Left renal pelvis (tissue), 4 donors: ENCODE measurements at places on chromosomes 16 and 17.

DNA sequence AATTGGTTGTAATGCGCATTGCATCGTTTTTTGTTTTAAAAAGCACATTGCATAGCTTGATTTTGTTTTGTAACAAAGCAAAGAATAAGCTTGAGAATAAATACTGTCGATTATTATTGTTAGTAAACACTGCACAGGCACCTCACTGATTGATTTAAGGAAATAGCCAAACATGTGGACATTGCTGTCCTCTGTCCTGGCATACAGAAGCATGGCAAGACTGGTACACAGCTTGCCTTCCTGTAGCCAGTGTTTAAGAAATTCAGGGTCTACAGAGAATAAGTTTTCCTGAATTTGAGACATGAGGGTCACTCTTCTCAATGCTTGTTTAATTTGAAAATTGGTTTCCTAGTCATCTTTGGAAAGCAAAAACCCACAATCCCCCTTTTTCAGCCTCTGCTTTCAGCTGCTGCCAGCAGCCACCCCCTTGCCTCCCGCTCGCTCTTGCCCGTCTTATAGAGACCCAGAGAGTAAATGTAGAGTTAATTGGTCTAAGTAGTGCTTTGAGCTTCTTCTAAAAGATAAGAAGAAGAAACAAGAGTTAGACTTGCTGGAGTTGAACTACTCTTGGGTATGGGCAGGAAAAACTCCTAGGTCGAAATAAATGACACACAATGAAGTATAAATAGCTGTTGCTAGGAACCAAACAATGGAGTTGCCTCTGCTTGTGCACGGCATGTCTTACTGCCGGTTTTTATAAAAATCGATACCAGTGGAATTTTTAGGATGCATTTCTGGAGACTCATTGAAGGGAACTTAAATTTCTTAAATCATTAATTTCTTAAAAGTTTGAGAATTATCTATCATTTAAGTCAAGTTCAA, 116.6 kb downstream of the MRTFB start:
- DNase-seq: no peak

GRCh38 chr16:22938647-22939046, 124.7 kb downstream of the HS3ST2 start:
- DNase-seq: no peak

DNA sequence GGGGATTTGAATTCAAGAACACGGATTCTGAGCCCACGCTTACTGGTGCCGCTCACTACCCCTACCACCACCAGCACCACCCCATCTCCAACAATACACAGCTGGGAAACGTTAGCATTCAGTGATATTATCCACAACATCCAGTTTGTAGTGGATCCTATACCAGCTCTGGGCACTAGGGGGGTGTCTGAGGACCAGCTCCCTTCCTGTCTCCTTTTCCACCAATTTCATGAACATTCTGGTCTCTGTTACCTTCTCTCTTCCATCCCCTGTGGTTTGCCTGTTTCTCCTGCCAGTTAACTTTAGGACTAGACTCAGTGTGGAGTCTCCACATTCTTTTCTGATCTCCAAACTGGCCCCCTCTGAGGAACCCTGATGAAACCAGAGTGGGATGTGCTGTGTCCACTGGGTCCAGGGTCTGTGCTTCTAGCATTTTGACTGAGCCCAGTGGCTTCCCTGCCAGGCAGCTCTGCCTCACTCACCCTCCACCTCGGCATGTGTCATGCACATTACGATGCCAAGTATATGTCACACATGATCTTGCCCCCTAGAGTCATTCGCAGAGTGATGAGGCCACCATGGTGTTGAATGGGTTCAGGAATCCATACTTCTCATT, 187.0 kb upstream of the CDH13 start:
- no peak for DNase-seq

- no peak for DNase-seq
These were observed 3.4 kb downstream of the PLEKHH3 start for GRCh38 chr17:42673266-42673884.

GRCh38 chr17:222172-222571, 40.7 kb upstream of the DOC2B start:
- no peak for DNase-seq
